ENCODE measurements at places on chromosomes 5 and 9.

DNA sequence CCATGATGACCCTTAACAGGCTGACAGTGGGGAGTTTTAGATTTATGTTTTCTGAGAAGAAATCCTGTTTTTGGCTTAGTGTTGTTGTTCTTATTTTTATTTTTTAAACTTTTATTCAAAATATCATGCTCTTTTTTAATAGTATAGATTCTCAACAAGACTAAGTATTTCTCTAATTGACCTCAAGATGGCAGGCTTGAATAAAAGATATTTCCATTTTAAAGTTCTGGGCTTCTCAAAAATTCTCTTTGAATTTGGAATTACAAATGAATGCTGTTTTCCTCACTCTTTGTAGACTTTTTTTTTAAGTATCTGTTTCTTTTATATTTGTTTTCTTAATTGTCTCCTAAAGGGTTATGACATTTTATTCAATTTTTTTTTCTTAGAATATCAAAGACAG lies 50.0 kb upstream of the SH3GL2 start:
- H3K36me3 ChIP-seq, result no peaks in the 10 kb centered on the region
- H3K4me1 ChIP-seq, result no peaks in the 10 kb centered on the region
- H3K4me3 ChIP-seq, result no peak overlapping the region
- DNase-seq, result no peak
- no peak overlapping the region for H3K27ac ChIP-seq
- no peaks in the 10 kb centered on the region for H3K27me3 ChIP-seq

DNA sequence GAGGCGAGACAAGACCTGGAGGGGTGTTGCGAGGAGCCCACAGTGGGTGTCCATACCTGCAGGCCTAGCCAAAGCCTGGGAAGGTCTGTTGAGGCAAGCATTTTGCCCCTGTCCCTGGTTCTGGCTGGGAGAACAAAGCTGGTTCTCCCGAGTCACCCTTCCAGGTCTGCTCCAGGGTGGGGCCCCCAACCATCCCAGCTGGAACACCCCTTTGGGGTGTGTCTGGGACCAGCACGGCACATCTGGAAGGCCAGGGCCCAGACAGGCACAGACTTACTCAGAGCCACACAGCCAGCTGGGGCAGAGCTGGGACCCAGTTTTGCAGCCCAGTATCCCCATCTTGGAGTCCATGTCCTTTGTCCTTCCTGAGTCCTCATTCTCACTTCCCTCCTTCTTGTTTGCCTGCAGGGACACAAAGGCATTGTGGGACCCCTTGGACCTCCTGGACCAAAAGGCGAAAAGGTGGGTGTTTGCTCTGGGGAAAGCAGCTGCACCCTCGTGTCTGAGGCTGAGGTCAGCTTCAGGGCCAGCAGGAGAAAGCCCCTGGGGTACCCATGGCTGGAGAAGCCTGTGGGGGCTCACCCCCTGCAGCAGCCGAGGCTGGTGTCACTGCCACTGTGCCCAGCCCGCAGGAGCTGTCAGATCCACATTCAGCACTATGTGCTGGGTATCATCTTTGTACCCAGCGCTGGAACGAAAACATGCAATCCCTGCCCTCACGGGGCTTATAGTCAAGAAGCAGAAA lies 38.4 kb upstream of the ORM1 start:
- no peaks in the 10 kb centered on the region for H3K27me3 ChIP-seq
- H3K4me1 ChIP-seq, result no peaks in the 10 kb centered on the region
- no peak overlapping the region for H3K27ac ChIP-seq
- no peak overlapping the region for H3K4me3 ChIP-seq
- no peaks in the 10 kb centered on the region for H3K36me3 ChIP-seq

GRCh38 chr9:76044266-76044819 lies 153.9 kb downstream of the PCSK5 start:
- no peak overlapping the region for H3K4me3 ChIP-seq
- no peak overlapping the region for H3K27ac ChIP-seq
- DNase-seq, result no peak
- peaks cover 2% of the 10 kb centered on the region for H3K4me1 ChIP-seq
- no peaks in the 10 kb centered on the region for H3K27me3 ChIP-seq

DNA sequence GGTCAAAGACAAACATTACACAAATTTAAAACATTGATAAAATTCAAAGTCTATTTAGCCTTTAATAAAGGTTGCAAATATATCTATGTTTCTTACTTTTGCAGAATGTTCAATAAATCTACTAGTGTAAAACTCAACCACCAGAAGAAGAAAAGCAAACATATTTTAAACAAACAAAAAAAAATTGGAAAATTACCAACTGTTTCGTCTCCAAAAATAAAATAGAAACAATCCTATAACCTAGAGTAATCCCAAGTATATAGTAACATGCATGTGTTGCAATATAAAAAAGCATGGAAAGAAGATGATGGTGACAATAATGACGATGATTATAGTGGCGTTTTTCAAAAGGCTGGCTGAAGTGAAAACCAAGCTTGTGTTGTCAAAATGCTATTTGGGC lies 86.0 kb upstream of the PAPPA start:
- no peaks in the 10 kb centered on the region for H3K27me3 ChIP-seq
- no peaks in the 10 kb centered on the region for H3K36me3 ChIP-seq
- H3K4me3 ChIP-seq, result no peak overlapping the region

DNA sequence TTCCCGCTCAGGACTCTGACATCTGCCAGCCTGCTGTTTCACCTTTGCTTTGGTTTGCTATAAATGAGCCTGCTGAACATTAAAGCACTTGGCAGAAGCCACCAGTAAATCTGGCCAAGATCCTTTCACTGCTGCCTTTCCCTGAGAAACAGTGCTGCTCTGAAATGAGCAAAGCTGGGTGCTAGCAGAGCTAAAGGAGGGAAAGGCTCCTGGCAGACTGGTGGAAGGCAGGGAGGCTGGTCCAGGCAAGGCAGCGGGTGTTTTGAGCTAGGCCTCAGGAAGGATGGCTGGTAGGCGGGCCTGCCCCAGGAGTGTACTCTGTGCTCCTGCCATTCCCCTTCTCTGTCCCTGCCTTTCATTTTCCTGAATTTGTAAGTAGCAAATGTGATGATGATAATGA lies 52.5 kb upstream of the PTGS1 start:
- no peak overlapping the region for H3K27ac ChIP-seq
- no peak overlapping the region for H3K4me3 ChIP-seq
- DNase-seq, result no peak
- H3K27me3 ChIP-seq, result no peaks in the 10 kb centered on the region
- H3K36me3 ChIP-seq, result peaks cover 34% of the 10 kb centered on the region
- H3K4me1 ChIP-seq, result no peaks in the 10 kb centered on the region

DNA sequence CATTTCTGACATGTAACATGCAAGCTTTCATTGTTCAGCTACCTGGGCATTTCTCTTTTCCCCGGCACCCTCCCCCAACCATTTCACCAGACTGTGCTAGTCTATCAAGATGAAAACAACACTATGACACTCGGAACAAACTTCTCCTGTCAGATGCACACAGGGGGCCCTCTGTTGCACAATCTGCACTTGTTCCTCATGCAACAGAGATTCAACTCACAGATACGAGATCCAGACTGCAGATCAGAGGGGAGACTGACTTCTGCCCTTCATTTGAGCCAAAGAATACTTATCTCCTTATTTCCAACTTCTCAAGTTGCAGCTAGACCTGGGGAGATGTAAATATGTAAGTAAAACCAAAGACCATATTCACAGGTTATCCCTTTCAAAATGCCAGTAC lies 15.7 kb upstream of the FST start:
- peaks cover 28% of the 10 kb centered on the region for H3K27me3 ChIP-seq
- H3K4me3 ChIP-seq, result no peak overlapping the region
- no peaks in the 10 kb centered on the region for H3K4me1 ChIP-seq
- no peak for DNase-seq
- H3K36me3 ChIP-seq, result no peaks in the 10 kb centered on the region
